ENCODE measurements at places on chromosomes 6 and 20. TPM values are rescaled to one million over a fixed set of nuclear protein-coding genes. Genes with fewer than 3 reads are reported as not detected.

GRCh38 chr20:34045294-34045693 lies 51.6 kb downstream of the RALY start:
- no peak for DNase-seq

DNA sequence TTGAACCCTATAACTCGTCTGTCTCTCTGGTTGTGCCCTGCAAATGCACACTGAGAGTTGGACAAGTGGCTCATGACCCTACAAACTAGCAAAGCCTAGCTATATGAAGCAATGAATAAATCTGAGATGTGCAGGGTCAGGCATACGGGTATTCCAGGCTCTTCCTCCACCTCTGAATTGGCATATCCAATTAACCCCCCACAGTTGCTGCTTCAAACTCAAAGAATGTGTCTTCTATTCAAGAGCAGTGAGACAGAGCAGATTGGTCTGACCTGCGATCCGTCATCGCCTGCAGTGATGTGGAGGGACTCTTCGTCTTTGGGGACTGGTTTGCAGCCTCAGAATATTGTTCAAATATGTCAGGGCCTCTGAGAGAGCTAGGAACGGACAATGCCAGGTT lies 59.8 kb downstream of the LAMP5 start:
- no peak for DNase-seq

GRCh38 chr6:164283574-164283973 lies 869.1 kb downstream of the QKI start:
- DNase-seq = no peak

GRCh38 chr6:157557559-157557958 lies 176.6 kb downstream of the ZDHHC14 start:
- DNase-seq = no peak

- no peak for DNase-seq
Observed at GRCh38 chr6:154112181-154112809, 73.3 kb downstream of the OPRM1 start.

DNA sequence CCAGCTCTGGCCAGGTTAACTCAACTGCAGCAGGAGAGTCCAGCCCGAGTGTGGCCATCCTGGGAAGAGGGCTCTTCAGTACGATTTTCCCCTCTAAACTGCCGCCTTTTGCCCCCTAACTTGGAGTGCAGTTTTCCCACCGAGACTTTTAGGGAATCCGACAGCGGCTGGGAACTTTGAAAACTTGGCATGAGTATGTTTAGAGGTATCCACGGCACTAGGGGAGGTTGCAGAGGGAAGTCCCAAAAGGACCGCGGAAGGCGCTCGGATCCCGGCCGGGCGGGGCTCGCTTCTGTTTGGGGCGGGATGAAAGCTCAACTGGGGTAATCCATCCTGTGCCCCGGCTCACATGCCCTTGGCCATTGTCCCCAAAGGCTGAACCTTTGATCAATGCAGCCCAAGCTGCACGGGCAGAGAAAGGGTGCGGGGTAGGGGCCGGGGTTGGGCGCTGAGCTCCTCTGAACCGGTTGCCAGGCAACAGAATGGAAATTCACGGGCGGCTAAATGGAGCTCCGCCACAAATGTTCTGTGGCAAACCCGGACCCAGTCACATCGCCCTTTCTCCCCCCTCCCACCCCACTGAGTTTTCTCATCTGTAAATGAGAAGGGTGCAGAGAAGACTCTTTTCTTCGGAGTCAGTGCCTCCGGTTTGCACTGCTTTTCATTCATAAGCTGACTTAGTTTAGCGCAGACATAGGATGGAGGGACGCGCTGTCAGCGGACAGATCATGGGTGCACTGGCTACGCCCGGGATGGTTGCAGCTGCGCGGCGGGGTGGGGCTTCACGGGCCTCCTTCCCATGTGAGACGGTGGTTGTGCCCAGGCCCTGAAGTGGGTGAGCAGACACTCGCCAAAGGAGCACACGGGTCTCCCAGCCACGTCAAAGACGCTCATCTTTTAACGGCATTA lies 2.3 kb downstream of the BMP6 start:
- no peak for DNase-seq

DNA sequence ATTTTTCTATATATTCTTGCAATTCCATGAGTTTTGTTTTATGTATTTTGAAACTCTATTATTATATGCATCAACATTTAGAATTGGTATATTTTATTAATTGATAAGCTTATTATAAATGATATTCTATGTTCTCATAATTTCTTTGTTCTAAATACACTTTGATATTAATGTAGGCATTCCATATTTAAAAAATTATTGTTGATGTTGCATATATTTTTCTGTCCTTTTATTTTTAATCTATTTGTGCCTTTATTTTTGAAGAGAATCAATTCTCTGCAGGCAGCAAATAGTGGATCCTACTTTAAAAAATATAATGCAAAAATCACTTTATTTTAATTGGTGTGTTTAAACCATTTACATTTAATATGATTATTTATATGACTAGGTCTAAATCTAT lies 29.6 kb downstream of the SIRPD start:
- no peak for DNase-seq

GRCh38 chr6:133504761-133505160 lies 263.6 kb downstream of the EYA4 start:
- DNase-seq = peak; percentile 50

DNA sequence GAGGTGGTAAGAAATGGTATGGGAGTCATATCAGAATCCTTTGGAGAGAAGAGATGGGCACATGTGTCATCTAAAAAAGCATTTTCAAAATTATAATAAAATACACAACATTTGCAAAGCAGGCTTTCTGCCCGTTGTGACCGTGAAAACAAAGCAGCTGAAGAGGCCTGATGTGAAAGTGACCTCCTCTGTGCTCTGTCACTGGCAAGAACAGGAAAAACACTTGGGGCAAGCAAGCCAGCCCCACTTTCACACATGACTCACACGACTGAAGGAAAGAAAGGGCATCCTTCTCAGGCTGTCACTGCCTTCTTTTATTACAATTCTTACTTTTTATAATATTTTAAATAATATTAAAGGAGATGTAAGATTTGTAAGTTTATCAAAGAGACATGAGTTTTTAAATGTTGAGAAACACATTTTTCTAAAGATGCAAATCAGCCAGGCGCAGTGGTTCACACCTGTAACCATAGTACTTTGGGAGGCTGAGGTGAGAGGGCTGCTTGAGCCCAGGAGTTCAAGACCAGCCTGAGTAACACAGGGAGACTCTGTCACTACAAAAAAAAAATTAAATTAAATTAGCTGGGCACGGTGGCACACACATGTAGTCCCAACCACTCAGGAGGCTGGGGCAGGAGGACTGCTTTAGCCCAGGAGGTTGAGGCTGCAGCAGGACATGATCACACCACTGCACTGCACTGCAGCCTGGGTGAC lies 143.7 kb downstream of the BTBD9 start:
- DNase-seq = no peak

GRCh38 chr20:655726-656624 lies 3.0 kb upstream of the SRXN1 start:
- no peak for DNase-seq

DNA sequence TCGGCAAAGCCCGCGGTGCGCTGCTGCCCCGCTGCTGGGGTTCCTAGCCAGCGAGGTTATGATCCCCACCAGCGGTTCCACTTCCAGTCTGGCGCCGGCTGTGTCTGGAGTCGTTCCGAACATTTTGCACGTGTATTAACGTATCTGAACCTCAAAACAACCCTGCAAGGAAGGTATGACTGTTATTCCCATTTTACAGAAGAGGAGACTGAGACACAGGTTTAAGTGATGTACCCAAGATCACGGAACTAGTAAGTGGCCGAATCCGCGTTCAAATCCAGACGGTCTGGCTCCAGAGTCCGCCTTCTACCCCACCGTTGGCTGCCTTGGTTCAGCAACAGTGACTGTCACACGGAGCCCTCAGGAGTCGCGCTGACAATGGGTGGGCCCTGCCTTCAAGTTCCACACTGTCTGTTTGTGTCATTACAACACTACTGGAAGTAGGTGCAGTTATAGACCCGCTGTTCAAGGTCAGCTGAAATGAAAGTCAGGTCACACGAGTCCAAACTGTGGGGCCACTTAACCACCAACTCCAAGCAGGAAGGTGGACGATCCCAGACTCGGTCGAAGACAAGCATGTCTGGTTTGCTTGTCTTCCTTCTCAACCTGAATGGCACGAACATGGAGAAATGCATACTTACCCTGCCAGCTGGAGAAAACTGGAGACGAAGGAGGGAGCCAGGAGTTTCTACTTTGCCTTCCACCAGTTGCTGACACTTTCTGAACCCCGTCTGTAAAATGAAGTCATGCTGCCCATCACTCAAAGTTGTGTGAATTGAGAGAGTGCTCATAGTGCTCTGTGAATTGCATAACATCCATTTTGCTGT lies 803 bp upstream of the SRXN1 start:
- DNase-seq = no peak

DNA sequence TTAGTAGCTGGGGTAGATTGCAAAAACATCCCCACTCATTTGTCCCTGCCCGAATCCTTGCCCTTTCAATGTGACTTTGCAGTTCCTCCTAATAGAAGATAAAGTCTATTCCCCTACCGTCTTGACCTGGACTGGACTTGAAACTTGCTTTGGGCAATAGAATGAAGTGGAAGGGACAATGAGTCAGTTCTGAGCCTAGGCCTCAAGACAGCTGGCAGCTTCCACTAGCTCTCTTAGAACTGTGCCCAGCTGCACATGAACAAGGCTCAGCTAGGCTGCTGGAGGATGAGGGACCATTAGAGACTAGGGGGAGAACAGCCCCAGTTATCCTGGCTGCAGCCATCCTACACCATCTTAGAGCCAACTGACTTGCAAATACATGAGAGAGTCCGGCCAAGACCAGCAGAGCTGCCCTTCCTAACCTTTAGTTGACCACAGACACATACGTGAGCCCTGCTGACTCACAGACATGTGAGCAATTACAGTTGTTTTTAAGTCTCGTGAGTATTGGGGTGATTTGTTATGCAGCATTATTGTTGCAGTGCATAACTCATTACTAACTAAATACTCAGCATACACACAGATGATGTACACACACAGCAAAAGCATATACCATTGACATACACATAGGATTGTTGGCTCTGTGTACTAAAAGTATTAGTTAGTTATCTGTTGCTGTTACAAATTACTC lies 105.5 kb downstream of the DHX35 start:
- no peak for DNase-seq

DNA sequence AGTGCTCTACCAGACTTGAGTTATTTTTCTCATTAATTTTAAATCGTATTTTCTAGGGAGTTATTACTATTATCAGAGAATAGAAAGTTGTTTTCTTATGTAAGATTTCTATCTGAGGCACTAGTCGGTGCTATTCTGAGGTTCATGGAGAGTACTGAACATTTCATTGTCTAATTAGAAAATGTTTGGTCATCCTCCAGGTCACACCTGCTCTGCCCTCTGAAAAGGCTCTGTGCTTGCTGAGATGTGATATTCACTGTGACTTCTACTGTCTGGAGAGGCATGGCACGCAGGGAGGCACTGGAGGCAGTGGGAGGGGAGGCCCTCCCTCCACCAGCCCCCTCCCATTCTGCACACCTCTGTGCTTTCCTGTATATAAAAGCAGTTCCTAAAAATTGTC lies 3.0 kb downstream of the SYNDIG1 start:
- DNase-seq = no peak

GRCh38 chr20:44769481-44769863 lies 23.8 kb downstream of the KCNK15 start:
- no peak for DNase-seq

DNA sequence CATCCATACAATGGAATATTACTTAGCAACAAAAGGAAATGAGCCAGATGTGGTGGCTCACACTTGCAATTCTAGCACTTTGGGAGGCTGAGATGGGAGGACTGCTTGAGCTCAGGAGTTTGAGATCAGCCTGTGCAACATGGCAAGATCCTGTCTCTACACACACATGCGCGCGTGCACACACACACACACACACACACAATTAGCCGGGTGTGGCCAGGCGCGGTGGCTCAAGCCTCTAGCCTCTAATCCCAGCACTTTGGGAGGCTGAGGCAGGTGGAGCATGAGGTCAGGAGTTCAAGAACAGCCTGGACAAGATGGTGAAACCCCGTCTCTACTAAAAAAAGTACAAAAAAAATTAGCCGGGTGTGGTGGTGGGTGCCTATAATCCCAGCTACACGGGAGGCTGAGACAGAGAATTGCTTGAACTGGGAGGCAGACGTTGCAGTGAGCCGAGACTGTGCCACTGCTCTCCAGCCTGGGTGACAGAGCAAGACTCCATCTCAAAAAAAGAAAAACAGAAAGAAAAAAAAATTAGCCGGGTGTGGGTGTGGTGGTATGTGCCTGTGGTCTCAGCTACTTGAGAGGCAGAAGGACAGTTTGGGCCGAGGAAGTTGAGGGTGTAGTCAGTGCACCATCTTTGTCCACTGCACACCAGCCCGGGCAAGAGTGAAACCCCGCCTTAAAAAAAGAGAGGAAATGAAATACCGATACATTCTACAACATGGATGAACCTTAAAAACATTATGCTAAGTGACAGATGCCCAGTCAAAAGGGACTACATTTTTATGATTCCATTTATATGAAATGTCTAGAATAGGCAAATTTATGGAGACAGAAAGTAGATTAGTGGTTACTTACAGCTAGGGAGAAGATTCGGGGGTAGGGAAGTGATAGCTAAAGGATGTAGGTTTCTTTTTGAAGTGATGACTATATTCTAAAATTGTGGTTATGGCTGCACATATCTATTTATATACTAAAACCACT lies 52.5 kb downstream of the RBL1 start:
- no peak for DNase-seq

- no peak for DNase-seq
Observed at GRCh38 chr6:19719691-19720128, 117.5 kb upstream of the ID4 start.

The RSPO4 gene
- total RNA-seq = not detected

The OPRM1 gene
- not detected for total RNA-seq

The ACTL10 gene
- total RNA-seq = 0.19 TPM

The NFATC2 gene
- total RNA-seq = 2.1 TPM

The ENPP1 gene
- total RNA-seq = 1.7 TPM

The TCF15 gene
- total RNA-seq = 13.1 TPM

The TCFL5 gene
- total RNA-seq = 6.0 TPM

The ZBTB12 gene
- 3.2 TPM for total RNA-seq

The HLA-DRA gene
- total RNA-seq = 99.2 TPM

The PRKN gene
- total RNA-seq = 19.5 TPM

Data from Right ventricle myocardium inferior (tissue), 1 donor.